Myometrial cell (primary cell): ENCODE measurements at places on chromosomes 7 and 10. TPM values are rescaled to one million over a fixed set of nuclear protein-coding genes. Genes with fewer than 3 reads are reported as not detected.

Gene PANK1
- 2.0 and 2.5 TPM in 2 replicates for total RNA-seq

Gene ADAMTS14
- total RNA-seq: under 0.01 and 0.18 TPM in 2 replicates

Gene KDM7A
- total RNA-seq: 1.2 and 8.7 TPM in 2 replicates

Gene FXYD4
- total RNA-seq: not detected in 2 replicates

Gene OR6B1
- total RNA-seq: not detected in 2 replicates

Gene TACR2
- total RNA-seq: 0.29 TPM in 1 of 2 replicates, not detected in the other

Gene TAS2R41
- total RNA-seq: not detected in 2 replicates

Gene RTKN2
- total RNA-seq: 0.71 and 0.86 TPM in 2 replicates

Gene ASAH2B
- total RNA-seq: 1.4 and 3.2 TPM in 2 replicates

Gene TMEM273
- total RNA-seq: not detected in 2 replicates

Gene PON1
- total RNA-seq: not detected in 2 replicates

Gene AKR1C8
- total RNA-seq: not detected in 2 replicates

Gene PRSS1
- total RNA-seq: not detected in 2 replicates

Gene PARP12
- total RNA-seq: 14.5 and 19.0 TPM in 2 replicates

Gene NKX2-3
- total RNA-seq: not detected in 2 replicates

Gene TRIL
- total RNA-seq: under 0.01 TPM in 1 of 2 replicates, not detected in the other

Gene SPAM1
- total RNA-seq: not detected in 2 replicates

Gene ZCWPW1
- total RNA-seq: 0.71 and 4.3 TPM in 2 replicates

Gene CACNB2
- total RNA-seq: 0.35 TPM in 1 of 2 replicates, not detected in the other

Gene MYPN
- total RNA-seq: 11.0 and 12.9 TPM in 2 replicates

Gene GPR37
- 1.4 TPM in 2 replicates for total RNA-seq

Gene PAX4
- not detected in 2 replicates for total RNA-seq

Gene TRPV5
- not detected in 2 replicates for total RNA-seq

Gene RNF148
- not detected in 2 replicates for total RNA-seq

Gene GRID2IP
- total RNA-seq: not detected in 2 replicates

Gene NEURL1
- total RNA-seq: not detected in 2 replicates

Gene LEP
- total RNA-seq: not detected in 2 replicates

Gene MUC3A
- not detected in 2 replicates for total RNA-seq

Gene MBL2
- total RNA-seq: not detected in 2 replicates

Gene CLEC5A
- total RNA-seq: not detected in 2 replicates

Gene STRIP2
- 5.8 and 6.1 TPM in 2 replicates for total RNA-seq

Gene RASSF4
- total RNA-seq: 6.6 and 7.8 TPM in 2 replicates

Gene GPNMB
- total RNA-seq: 19.6 and 23.2 TPM in 2 replicates

Gene NEUROG3
- not detected in 2 replicates for total RNA-seq

Gene KCNH2
- total RNA-seq: 8.7 and 10.7 TPM in 2 replicates

Gene TEX36
- not detected in 2 replicates for total RNA-seq

Gene NRF1
- total RNA-seq: 5.0 and 6.9 TPM in 2 replicates
